ENCODE measurements at places on chromosomes 3 and 15.

DNA sequence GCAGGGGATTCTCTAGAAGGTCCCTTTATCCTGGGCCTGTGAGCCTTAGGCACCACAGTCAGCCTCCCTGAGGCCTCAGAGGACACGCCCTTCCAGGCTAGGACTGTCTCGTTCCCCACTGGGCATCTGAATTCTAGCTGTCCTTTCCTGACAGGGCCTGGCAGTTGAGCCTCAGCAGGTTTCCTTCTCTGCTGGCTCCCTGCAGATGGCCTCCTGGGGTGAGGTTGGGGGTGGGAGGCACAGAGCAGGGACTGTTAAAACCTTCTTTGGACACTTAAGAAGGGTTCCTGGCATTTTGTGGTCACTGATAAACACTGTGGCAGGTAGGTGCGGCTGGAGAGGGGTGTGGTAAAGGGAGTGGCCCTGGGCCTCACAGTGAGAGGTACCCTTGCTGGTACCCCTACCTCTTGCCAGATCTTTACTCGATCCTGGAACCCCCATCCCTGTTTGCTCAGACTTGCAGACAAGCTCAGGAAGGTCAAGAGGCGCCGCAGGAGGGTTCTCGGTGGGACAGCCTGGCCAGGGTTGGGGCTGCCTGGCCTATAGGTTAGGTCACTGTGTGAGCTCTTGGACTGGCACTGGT is 8.5 kb downstream of the CLK3 start:
- DNase-seq = no peak

DNA sequence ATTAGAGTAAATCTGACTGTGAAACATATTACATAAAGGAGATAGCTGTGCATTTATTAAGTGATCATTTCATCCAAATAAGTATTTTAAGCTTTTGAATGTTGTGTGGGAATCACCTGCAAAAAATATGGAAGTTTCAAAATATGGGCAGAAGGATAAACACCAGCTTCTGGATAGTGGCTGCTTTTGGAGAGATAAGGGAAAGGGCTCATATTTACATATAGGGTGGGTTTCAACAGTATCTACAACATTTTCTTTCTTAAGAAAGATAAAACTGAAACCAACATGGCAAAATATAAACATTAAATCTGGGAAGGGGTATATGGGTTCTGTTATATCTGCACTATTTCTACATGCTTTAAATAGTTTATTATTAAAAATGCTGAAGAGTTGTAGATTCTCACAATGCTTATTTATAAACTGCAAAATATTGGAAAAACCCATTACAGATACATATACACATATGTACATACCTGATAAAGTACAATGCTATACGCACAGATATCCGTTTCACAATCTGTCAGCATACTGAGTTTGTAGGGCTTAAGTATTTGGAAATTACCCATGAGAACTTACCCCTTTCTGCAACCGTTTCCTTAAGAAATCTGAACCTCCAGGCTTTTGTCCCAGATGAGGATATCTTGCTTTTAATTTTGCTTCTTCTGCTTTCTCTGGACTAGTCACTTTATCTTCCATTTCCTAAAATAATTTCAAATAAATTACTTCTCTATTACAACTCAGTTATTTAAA is 12.1 kb downstream of the ARPP19 start:
- DNase-seq = no peak

- DNase-seq = no peak
Observed at GRCh38 chr3:159913712-159914414, 74.8 kb upstream of the IL12A start.

GRCh38 chr3:169455472-169455871 is 208.0 kb downstream of the MECOM start:
- no peak for DNase-seq

- DNase-seq = peak; percentile 69
Observed at GRCh38 chr3:111730143-111730542, 128.9 kb upstream of the PHLDB2 start.

DNA sequence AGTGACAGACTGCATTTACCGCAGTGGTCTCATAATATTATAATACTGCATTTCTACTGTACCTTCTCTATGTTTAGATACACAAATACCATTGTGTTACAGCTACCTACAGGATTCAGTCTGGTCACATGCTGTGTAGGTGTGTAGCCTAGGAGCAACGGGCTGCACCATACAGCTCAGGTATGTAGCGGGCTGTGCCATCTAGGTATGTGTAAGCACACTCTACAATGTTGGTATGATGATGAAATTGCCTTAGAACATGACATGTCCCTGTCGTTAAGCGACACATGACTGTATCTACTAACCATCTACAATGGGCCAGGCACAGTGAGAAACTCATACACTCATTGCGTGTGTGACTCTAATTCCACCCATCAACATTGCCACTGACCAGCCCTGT is 85.5 kb upstream of the SEC13 start:
- DNase-seq = no peak

- DNase-seq = peak; percentile 99
Observed at GRCh38 chr3:149593418-149594160, 64.2 kb downstream of the WWTR1 start.

DNA sequence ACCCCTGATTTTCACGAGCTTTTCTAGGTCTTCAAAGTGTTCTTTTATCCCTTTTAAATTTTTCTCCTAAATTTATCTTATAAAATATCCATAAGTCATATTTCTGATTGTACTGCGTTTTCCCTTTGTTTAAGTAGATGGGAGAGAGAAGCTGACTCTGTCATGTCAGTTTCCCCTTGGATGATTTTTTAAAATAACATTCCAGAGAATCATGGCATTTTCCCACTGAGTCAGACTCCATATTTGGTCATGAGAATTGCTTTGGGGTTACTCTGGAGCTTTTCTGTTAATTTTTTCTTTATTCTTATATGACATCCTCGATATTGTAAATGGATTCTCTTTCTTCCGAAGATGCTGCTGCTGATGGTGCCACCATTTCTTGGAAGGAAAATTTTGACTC is 28.6 kb upstream of the UMPS start:
- DNase-seq = no peak

DNA sequence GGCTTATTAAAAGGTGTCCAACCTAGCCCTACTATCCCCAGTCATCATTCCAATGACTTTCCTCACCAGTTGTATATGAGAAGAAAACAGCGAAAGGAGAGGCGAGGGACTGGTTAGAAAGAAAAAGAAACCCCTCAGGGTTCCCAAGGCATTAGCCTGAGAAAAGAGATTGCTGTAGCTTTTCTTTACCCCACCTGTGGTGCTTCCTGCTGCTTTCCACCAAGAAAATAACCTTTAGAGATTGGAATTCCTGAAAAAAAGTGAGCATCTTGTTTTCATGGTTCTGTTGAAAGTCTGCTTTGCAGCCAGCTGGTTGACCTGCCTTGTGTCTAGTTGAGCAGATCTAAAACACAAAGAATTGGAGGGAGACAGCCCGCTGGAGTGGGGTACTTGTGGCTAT is 196.4 kb downstream of the CADPS start:
- no peak for DNase-seq

DNA sequence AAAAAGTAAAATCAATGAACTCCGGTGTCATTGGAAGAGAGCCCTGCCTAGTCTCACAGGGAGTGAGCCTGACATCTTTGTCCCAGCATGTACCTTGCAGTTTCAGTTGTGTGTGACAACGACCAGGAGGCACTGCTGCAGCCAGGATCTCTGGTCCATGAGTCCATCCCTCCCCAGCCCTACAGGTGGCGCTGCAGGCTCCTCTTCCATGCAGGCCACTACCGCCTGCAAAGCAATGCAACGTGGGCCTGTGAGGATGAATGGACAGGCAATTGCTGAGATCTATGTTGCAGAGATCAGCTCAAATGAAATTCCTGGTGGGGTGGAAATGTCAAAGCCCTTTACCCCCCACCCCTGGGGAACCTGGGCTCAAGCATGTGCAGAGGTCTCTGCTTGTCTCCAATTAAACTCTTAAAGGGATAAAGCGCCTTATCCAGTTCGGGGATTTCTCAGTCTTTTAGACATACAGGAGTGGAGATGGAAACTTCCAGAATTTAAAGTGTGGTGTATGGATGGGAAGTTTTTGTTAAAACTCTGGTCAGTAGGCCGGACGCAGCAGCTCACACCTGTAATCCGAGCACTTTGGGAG is 35.8 kb downstream of the TKT start:
- DNase-seq = peak; percentile 76

- DNase-seq = no peak
Observed at GRCh38 chr3:155807823-155808222, 1.7 kb upstream of the C3orf33 start.

DNA sequence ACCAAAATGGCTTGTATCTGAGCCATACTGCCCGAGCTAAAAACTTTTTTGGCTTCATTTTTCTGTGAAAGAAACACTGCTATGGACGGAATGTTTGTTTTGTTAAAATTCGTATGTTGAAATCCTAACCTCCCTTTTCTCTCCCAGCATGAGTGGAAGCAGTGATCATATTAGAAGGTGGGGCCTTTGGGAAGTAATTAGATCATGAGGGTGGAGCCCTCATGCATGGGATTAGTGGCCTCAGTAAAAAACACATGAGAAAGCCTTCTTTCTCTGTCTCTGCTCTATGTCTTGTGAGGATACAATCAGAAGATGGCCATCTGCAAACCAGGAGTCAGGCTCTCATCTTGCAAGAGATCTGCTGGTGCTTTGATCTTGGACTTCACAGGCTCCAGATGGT is 7.4 kb upstream of the FNDC3B start:
- no peak for DNase-seq

DNA sequence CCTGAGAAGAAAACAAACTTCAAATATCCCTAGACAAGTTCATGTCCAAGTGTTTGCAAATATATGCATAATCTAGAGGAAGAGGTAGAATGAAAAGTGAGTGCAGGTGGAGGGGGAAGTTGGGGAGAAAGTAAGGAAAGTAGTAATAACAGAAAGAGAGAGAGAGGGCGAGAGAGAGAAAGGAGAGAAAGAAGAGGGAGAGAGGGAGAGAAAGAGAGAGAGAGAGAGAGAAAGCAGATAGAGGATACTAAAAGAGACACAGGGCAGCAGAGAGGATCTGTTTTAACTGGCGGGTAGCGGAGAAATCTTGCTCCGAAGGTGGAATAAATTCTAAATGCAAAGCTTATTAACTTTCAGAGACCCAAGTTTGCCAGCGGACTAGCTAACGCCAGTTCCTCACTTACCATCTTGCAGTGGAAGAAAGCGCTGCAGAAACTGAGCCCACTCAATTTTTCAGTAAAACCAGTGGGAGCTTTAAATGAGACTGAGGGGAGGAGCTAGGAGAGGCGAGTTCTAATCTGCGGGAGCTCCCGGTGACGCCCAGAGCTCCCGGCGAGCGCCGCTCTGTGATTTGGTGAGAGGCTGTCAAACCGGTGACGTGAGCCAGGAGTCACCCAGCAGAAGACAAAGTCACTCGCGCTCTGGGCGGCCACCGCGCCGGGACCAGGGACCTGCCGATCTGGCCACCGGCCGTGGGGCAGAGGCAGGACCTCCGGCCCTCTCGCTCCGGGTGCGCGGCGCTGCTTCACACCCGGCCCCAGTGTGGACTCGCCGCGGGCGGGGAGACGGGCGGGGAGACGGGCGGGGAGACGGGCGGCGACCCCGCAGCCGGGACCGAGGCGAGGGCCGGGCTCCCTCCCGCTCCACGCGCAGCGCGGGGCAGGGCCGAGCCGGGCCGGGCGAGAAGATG is at the start of gene GMNC:
Gene GMNC, minus strand, starts transcription at position 486 of the 910 bp plus-strand sequence. Its CDS starts 79 bp downstream, at position 407.
- DNase-seq = peak; percentile 57

- DNase-seq = no peak
Observed at GRCh38 chr3:187130346-187131066, 8.8 kb downstream of the RPL39L start.

- no peak for DNase-seq
Observed at GRCh38 chr15:41862515-41863116, 24.0 kb downstream of the PLA2G4B start.

DNA sequence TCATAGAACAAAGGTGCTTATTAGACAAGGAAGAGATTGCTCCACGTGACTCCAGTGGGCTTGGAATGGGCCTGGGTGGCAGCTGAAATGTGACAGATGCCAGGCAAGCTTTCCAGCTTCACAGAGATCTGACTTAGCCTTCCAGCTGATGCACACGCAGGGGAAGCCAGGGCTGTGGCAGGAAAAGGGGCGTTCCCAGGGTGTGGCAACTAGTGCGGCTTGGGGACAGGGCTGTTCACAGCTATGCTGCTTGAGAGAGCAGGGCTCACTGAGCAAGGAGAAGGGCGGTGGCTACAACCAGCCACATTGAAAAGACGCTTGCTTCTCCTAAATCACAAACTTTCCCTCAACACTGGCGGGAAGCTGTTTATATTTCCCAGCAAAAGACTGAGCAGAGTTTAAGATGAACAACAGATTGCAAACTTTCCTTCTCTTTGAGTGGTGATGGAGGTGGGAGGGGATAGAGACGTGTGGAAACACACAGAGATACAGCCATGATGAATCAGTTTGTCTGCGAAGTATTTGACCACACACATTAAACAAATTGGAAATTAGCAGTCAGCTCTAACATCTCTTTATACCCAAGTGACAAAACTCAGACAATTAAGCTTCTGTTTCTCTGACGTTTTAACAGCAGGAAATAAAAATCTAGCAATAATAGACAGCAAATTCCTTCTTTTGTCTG is 127.5 kb downstream of the BDH1 start:
- peak; percentile 25 for DNase-seq

GRCh38 chr3:100463002-100463401 is 29.4 kb upstream of the TMEM45A start:
- DNase-seq = peak; percentile 73

DNA sequence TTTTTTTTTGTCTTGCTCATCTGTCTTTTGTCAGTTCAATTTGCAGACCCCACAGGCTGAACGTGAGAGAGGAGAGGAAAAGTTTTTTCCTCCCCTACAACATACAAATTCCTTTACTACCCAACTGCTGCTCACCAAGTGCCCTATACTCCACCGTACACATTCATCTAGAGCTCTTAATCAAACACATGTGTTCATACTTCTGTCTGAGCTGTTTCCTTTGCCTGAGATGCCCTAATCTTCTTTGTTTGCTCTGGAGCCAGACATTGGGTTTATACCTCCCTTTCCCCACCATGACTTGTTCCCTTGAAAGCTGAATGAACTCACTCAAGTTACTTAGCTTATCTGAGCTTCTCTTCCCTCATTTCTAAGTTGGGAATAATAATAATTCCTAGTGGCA is 122.7 kb upstream of the RASGRP1 start:
- no peak for DNase-seq

GRCh38 chr3:37181756-37182155 is 7.4 kb upstream of the LRRFIP2 start:
- no peak for DNase-seq

DNA sequence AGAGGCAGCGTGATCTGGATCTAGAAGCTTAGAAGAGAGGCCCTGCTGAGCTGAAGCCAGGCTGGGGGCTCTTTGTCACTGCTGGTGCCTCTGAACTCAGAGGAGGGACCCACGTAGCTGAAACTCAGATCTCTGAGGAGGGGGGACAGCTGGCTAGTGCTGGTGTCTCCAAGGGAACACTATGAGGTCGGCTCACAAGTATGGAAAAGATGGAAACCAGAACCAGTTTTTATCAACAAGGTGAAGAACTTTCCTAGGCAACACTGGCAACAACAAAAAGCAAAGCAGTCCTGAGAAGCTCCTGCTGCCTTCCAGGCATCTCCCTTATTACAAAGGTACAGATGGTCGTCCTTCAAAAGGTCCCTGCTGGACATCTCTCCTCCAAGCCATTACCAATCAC is 27.0 kb upstream of the FSTL1 start:
- DNase-seq = no peak
